RPMI8226 (cell line): ENCODE measurements at places on chromosomes 4 and X.

DNA sequence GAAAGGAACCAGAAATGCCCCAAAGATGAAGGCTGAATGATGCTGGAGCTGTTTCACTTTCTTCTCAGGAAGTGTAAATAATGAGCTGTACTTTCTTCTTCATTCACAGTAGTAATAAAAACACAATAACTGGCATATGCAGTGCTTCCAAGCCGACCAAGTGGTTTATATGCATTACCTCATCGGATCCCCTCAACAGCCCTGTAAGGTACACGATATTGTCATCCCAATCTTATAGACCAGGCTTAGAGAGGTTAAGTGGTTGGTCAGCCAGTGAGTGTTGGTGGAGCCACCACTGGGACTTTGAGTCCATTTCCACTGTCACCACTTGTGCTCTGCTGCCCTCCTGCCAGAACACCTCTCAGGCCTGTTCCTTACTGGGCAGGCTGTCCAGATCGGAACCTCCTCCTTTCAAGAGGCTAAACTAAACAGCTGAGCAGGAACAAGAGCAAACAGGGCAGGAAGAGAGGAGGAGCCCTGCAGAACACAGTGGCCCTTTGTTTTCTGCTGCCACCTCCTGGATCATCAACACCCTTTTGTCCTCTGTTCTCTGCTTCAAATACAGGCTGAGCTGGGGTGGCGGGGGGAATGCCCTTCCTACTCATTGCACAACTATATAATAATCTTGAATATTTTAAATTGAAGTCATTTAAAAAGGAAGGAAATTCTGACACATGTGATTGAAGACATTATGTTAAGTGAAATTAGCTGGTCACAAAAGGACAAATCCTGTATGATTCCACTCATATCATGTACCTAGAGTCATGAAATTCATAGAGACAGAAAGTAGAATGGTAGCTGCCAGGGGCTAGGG is 112.5 kb upstream of the ATP6AP2 start:
- peak; percentile 33 for DNase-seq

- no peak for DNase-seq
Observed at GRCh38 chrX:138982365-138982764, 270.8 kb upstream of the FGF13 start.

- no peak for DNase-seq
Observed at GRCh38 chr4:797066-797465, 28.9 kb downstream of the CPLX1 start.

- DNase-seq: no peak
Observed at GRCh38 chrX:136063340-136064079, 78.3 kb downstream of the SLC9A6 start.

DNA sequence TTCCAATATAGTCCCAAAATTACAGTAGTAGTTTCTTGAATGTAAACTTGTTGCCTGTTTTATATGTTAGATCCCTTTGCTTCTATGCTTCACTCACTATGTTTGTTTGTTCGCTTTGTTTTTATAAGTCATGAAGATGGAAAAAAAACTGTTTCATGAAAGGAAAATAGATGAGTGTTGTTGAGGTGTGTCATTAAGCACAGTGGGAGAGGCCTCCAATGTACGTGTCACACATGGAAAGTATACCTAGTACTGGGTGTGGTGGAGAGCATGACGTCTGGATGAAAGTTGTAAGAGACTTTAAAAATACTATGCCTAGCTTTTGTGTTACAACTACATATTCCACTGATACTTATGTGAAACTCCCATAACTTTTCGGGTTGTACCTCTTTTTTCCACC is 28.4 kb downstream of the PLS3 start:
- no peak for DNase-seq

GRCh38 chrX:69138118-69138390 is 27.2 kb downstream of the PJA1 start:
- DNase-seq: no peak

- no peak for DNase-seq
Observed at GRCh38 chr4:37365888-37366287, 121.3 kb downstream of the NWD2 start.

GRCh38 chr4:8278421-8279287 is 9.1 kb downstream of the HTRA3 start:
- no peak for DNase-seq

DNA sequence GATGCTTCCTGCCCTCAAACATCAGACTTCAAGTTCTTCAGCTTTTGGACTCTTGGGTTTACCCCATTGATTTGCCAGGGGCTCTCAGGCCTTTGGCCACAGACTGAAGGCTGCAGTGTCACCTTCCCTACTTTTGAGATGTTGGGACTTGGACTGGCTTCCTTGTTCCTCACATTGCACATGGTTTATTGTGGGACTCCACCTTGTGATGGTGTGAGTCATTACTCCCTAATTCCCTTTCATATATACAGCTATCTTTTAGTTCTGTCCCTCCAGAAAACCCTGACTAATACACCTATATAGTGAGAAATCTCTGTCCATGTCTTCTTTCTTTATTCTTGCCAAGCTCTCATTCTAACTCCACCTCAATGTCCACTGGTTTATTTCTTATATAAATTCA is 736.9 kb upstream of the HS3ST1 start:
- DNase-seq: no peak

DNA sequence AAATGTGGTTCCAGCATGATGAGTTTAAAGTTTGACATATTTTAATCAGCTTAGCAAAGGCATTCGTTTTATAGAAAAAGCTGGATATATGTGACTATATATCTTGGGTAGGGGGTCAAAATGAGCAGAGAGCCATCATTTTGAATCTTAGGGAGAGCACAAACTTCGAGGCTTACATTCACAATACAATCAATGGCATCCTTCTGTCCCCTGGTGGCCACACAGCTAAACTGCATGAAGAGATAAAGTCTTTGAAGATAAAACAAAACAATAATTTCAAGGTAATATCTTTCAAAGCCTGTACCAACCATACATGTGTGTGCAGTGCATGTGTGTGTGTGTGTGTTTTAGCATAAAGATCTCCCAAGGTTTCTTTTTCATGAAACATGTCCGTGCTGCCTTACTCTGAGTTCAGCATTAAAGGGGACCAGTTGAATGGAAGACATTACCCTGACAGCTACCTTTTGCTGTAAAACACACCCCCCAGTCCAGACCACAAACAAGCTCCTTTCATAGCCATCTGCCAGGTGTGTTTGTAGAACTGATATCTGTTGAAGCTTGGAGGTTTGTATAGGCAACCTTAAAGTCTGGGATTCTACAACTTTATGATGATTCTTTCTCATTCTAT is 22.0 kb downstream of the DYNLT3 start:
- peak; percentile 58 for DNase-seq

- DNase-seq: no peak
Observed at GRCh38 chr4:10079912-10080588, 36.5 kb downstream of the WDR1 start.

- no peak for DNase-seq
Observed at GRCh38 chr4:90606781-90607180, 479.6 kb downstream of the CCSER1 start.

DNA sequence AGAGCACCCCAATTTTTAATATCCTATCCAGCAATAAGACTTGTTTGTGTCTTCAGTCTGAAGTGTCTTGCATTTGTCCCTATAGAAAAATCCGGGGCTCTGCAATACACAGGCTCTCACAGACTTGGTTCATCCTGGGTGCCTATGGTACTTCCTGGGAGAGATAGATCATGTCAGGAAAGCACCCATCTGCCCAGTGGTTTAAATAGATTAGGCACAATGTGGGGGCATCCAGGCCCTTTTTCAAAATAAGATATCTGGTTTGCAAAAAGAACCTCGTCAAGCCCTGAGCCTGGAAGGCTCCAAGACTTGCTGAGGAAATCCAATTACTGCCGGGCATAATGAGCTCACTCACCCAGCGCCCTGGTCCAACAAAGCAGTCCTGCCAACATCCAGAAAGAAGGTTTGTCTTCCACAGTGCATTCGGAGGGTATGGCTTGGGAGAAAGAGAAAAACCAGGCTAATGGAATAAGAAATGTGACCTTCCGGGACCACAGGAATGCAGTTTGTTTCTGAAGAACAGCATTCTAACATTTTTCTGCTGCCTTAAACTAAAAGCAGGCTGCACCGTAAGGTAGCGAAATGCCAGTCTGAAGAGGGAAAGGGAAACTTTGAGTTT is 11.6 kb downstream of the JAKMIP1 start:
- no peak for DNase-seq

DNA sequence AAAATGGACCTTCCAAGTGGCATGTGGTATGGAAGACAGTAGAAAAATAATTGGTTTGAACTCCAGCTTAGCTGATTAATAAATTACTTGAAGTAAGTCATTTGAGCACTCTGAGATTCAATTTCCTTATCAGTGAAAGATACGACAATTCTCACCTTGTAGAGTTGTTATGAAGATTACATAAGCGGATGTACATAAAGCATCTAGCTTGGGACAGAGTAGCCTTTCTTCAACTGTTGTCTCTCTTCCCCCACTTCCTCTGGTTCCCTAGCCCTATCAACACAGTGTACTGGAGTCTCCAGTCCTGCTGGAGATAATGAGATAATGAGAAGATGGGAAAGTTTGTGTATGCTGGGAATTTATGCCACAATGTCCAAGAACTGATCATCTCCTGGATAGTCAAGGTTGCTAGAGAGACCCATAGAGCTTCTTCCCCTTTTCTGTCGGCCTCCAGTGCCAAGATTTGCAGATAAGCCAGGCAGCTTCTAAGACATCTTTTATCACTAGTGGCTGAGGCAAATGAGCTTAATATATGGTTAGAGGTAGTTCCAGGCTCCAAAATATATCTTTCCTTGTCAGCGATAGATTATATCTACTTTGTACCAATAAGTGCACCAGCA is 33.9 kb downstream of the VSIG4 start:
- no peak for DNase-seq

GRCh38 chrX:153499341-153499740 is 4.6 kb downstream of the BGN start:
- no peak for DNase-seq
